ENCODE measurements at places on chromosomes 1 and 21. TPM values are rescaled to one million over a fixed set of nuclear protein-coding genes. Genes with fewer than 3 reads are reported as not detected.

The DYNLT4 gene
- not detected for total RNA-seq

The LEFTY1 gene
- total RNA-seq, result 0.35 TPM

The OR2T29 gene
- not detected for total RNA-seq

The OR2G6 gene
- not detected for total RNA-seq

- no peaks in the 10 kb centered on the region for H3K36me3 ChIP-seq
- H3K27ac ChIP-seq, result no peak overlapping the region
- peaks cover 11% of the 10 kb centered on the region for H3K4me1 ChIP-seq
Measured at GRCh38 chr1:74425676-74426075, 86.7 kb downstream of the LRRC53 start.

- peaks cover 57% of the 10 kb centered on the region for H3K36me3 ChIP-seq
- no peaks in the 10 kb centered on the region for H3K27me3 ChIP-seq
- no peaks in the 10 kb centered on the region for H3K4me1 ChIP-seq
Measured at GRCh38 chr1:204987689-204988088, 55.3 kb upstream of the CNTN2 start.

The PRDM15 gene
- 2.6 TPM for total RNA-seq

DNA sequence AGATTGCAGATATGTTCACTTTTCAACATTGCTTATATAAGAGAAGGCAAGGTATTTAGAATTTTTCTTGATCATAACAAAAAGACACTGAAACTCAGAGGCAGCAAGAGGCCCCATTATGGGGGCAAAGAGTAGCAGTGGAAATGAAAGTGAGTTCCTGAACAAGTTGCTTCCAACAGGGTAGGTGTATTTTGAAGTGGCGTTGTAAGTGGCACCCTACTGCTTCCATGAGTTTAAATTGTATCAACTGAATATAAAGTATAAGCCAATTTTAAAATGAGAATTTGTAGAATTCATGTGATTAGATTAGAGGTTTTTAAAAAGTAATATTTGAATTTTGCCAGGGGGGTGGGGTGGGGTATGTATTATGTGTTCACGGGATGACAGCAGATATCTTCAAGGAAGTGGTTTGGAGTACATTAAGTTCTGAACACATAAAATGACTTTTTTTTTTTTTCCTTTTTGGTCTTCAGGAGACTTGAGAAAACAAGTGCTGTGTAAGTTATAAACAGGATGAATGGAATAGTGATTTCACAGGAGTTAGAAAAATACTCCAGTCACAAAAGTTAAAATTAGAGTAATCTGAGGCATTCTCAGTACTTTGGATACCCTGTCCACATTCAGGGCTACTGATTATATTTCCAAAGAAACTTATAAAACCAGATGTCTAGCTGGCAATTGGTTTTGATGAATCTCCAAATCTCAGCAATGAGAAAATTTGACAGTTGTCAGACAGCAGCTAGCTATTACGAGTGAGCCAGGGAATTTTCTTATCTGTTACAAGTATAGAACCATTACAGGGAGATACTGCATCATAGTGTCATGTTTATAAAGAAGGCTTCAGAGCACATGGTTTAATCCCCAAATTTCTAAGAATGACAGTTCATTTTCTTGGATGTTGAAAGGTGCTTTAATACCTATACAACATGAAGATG lies 182.0 kb downstream of the ST6GALNAC3 start:
- no peaks in the 10 kb centered on the region for H3K36me3 ChIP-seq
- H3K4me1 ChIP-seq, result no peaks in the 10 kb centered on the region
- no peak for DNase-seq
- H3K4me3 ChIP-seq, result no peak overlapping the region

The GPATCH3 gene
- total RNA-seq, result 8.3 TPM

GRCh38 chr1:52237430-52237829 lies 95.5 kb downstream of the ZFYVE9 start:
- no peaks in the 10 kb centered on the region for H3K4me1 ChIP-seq
- H3K27me3 ChIP-seq, result no peaks in the 10 kb centered on the region
- H3K27ac ChIP-seq, result no peak overlapping the region
- H3K4me3 ChIP-seq, result no peak overlapping the region
- DNase-seq, result no peak

DNA sequence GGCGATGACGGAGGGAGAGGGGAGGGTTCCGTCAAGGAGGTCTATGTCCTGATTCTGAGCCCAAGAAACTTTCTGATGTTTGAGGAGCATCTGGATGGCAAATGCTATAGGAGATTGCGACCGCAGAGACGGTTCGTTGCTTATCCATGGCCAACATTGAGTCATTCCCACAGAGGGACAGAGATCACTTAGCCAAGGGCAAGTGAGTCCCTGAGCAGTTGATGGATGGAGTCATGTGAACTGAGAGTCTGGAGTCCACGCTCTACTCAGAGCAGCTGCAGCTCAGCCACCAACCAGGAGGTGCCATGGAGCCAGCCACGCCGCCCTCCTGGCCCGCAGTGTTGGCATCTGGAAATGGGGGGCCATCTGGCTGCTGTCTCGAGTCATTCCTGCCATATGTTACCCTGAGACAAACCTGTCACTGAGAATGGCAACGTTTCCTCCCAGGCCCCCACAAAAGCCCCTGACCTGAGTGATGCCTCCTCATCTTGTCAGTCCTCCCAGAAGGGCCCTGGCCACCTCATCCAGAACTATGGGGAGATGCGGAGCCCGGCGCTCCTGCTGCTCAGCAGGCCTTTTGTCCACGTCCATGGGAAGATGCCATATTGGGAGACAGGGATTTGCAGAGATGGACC lies 58.6 kb downstream of the ATP5PO start:
- no peak overlapping the region for H3K4me3 ChIP-seq
- DNase-seq, result no peak
- H3K27ac ChIP-seq, result no peak overlapping the region

The SPRR2E gene
- total RNA-seq, result not detected

The NHLH1 gene
- total RNA-seq, result not detected

All from right atrium auricular region (tissue), 2 donors.